ENCODE measurements at places on chromosomes 11 and 22.

DNA sequence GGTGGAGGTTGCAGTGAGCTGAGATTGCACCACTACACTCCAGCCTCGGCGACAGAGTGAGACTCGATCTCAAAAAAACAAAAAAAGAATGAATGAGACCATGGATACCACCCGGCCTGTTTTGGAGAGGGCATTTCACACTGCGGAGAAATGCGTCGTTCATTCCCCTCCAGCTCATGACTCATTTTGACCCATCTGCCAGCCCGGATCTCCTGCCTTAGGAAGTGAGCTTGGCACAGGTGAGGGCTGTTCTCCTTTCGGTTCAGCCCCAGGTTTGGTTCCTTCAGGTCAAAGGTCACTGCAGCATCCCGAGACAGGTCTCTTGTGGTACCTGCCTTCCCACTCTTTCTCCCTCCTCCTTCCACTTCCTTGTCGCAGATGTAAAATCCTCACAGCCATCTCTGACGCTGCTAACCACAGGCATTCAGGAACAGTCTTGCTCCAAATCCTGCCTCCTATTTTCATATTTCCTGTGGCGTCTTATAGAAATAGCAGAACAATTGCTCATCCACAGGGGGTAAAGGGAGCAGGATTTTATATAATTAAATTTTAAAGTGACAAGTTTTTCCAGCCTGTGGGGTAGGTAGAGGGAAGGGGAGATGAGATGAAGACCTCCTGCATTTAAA is 517.9 kb downstream of the NTM start:
- DNase-seq: no peak

DNA sequence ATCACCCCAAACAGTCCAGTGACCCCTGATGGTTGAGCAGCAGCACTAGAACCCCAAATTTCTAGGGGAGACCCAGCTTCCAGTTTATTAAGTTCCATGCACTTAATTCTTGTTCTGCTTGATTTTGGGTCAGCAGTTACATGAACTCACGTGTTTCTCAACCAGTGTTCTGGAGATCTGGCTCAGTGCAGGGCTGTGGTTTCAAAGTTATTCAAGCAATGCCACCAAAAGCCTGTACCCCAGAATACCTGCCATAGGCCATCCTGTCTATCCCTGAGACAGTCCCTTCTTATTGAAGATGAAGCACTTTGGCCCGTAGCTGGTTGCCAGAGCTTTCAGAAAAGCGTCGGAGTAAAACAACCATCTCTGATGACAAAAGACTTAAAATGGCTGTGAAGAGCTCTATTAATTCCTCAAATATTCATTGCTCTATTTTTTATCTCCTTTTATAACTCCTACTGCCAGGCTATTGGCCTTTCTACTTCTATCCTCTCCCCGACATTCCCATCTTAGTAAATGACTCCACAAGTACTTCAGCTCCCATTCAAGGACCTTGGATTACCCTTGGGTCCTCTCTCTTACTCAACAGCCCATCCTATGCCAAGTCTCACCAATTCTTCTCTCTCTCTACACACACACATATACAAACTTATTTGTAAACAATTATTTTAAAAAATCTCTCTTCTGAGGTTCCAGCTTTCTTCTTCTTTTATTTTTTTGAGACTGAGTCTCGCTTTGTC is 18.0 kb upstream of the VPREB1 start:
- DNase-seq: no peak

GRCh38 chr11:111045407-111045803 is 200.1 kb upstream of the POU2AF2 start:
- DNase-seq: no peak

GRCh38 chr11:113549611-113550578 is 74.7 kb upstream of the DRD2 start:
- no peak for DNase-seq

DNA sequence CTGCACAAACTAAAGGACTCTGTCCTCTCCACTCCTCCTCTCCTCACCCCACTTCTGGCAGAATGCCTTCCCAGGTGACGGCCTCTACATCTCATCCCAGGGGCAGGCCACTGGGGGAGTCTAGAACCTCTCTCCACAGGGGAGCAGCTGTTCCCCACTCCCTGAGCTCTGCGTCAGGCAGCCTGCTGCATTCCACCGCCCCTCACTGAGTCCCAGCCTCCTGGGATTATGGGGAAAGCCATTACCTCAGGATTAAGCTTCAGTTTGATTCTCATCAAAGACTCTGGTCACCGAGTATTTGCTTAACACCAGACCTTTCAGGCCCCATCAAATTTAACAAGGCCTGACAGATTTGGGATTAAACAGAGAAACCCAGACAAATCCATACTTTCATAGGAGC is 405.9 kb downstream of the NXPE2 start:
- no peak for DNase-seq

DNA sequence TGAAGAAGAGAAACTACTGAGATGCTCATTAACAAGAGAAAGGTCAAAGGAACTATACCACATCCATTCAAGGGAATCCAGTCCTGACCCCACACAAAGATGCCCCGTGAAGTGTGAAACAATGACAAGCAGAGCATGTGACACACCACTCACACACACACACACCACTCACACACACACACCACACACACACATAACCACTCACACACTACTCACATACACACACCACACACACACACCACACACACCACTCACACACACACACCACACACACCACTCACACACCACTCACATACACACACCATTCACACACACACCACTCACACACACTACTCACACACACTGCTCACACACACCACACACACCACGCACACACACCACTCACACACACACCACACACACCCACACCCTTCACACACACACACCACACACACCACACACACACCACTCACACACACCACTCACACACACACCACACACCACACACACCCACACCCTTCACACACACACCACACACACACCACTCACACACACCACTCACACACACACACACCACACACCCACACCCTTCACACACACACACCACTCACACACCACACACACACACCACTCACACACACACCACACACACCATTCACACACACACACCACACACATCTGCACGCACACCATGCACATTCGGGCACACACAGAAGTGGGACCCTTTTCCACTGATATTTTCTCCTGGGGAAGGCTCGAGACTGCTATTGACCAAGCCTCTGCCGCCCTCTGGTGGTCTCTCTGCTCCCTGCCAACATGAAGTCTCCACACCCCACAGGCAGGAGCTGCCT is 32.0 kb upstream of the COMT start:
- peak; percentile 70 for DNase-seq

DNA sequence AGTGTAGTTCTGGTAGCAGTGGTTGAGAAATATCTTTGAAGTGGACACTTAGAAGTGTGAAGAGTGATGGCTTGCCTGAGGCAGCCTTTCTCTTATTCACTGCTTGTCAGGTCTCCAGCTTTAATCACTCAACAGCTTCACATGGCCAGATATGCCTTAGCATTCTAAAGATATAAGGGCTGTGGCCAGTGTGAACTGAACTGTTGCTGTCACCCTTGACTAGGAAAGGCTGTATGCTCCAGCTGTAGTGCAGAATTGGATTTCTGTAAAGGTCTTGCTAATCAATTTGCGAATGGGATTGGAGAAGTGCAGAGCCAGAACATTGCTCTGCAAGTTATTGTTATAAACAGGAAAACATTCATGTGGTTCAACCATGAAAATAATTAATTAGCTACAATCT is 266.7 kb downstream of the TMEM135 start:
- DNase-seq: no peak

DNA sequence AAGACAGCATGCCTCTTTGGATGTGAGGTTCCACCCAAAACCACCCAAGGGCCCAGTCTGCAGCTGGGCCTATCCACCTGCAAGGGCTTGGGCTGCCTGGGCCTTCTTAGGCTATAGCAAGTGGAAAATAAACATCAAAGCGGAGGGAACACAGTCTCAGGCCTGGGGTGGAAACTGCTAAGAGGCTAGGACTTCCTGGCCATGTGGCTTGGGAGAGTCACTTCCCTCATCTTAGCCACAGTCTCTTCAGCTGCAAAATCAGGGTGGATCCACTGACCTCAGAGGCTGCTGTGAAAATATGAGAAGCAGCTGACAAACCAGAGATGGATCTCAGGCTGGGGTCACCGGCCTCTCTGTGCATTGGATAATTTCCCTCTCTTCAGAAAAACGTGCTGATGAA is 30.6 kb upstream of the TFIP11 start:
- no peak for DNase-seq

GRCh38 chr22:37636186-37636948 is 3.1 kb upstream of the SH3BP1 start:
- no peak for DNase-seq

GRCh38 chr11:114083391-114084252 is 24.1 kb downstream of the ZBTB16 start:
- no peak for DNase-seq

- no peak for DNase-seq
Observed at GRCh38 chr11:12029738-12030363, 21.4 kb upstream of the DKK3 start.
